ENCODE measurements at places on chromosomes 6 and 20.

DNA sequence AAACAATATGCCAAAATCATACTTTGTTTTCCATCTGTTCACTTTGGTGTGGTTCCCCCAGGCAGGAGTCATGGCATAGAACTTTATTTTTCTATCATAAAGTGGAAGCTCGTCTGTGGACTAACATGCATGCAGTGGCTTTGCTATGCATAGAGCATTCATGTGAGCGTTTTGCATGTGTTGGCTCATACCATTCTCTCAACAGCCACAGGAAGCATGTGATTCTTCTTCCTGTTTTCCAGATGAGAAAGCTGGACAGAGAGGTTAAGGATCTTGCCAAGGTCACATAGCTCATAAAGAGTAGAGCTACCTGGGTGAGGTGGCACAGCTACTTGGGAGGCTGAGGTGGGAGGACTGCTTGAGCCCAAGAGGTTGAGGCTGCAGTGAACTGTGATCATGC is 123.4 kb upstream of the HDGFL1 start:
- DNase-seq, result no peak

DNA sequence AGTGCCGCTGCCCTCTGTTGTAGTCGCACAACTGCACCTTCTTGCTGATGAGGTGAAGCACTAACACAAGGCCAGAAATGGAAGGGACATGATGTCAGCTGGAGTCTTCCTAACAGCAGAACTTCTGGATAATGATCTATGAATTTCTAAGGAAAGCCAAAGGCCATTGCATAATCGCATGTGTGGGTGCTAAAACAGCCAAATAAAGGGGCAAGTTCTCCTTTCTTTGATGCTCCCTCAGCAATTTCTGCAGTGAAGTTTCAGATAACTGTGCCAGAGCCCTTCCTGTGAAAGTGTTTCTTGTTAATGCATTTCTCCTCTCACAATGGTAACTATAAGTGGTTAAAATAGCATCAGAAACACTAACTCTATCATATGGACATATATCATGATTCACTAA is 8.0 kb upstream of the F13A1 start:
- DNase-seq, result peak; percentile 56

- DNase-seq, result peak; percentile 97
Measured at GRCh38 chr6:146543211-146543939, at the start of gene RAB32. Gene RAB32 (plus strand): TSS chr6:146543833. CDS start chr6:146543872, 39 bp downstream.

DNA sequence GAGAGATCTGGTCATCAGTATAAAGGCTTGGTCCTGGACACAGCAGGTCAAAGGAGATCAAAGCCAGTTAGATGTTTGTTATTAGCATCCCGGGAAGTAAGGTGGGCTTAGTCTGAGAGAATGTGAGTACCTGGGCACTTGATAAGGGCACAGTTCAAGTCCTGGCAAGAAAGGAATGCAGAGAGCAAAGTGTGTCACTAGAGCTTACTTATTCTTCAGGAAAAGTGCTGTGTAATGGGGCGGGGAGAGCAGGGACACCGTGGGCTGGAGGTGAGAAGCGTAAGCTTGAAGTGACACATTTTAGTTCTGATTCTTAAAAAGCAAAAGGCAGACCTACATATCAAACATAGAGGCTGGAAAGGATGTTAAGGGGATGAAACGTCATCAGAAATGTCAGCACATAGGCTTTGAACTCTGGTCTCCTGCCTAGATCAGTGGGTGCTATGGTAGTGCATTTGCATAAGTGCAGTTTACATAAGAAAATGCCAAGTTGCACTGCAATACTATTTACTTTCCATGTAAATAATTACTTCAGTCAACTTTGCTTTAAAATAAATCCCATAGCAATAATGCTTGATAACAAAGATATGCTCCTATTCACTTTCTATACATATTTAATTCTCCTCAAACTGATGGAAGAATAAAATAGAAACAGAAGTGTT is 2.6 kb downstream of the SAMD5 start:
- DNase-seq, result no peak

DNA sequence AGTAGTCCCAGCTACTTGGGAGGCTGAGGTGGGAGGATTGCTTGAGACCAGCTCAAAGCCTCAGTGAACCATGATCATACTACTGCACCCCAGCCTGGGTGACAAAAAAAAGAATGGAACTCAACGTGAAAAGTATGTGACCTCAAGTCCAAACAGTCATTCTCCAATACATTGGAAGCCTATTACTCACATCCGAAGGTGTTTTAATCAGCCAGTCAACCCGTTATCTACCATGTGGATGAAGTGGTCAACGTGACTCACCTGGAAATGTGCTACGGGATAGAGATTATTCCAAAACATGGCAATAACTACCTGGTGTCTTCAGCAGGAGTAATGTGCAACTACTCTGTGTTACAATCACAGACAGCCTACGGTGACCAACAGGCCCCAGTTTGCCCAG is 85.8 kb upstream of the TOP1 start:
- no peak for DNase-seq
